ENCODE measurements at places on chromosomes 3 and 15. TPM values are rescaled to one million over a fixed set of nuclear protein-coding genes. Genes with fewer than 3 reads are reported as not detected.

DNA sequence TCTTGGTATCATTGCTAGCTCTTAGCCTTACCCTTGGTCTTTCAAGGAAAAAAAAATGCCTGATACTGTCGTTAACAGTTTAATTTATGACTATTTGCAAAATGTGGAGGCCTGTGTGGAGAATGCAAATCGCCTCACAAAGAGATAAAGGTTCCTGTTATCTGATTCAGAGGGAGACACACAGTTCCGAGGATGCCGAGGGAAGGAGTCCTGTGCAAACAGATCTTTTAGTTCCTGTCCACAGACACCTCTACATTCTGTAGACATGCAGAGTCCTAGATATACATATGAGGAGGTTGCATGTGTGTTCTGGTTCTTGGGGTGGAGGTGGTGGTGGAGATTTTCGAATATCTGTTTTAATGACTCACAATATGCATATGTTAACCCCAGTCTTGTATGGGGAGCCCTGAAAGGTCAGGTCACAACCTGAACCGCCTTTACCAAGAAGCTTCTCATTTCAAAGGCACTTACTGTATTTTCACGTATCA lies 5.7 kb downstream of the NR2F2 start:
- DNase-seq, result no peak

DNA sequence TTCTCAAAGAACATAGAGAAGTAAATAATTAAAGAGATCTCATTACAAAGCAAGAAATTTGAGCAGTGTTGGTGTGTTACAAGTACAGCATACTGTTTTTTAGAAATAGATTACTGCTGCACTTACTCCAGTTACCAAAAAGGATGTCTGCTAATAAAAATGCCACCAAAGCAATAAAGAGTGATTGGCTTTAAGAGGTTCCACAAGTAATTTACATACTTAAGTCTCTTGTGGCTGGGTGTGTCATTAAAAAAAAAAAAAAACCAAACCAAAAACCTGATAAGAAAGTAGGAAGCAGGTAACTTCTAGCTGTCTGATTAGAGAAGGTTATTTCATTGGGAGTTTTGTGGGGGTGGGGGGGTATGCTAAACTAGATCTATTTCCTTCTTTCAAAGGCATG lies 15.2 kb downstream of the RAB11A start:
- no peak for DNase-seq

DNA sequence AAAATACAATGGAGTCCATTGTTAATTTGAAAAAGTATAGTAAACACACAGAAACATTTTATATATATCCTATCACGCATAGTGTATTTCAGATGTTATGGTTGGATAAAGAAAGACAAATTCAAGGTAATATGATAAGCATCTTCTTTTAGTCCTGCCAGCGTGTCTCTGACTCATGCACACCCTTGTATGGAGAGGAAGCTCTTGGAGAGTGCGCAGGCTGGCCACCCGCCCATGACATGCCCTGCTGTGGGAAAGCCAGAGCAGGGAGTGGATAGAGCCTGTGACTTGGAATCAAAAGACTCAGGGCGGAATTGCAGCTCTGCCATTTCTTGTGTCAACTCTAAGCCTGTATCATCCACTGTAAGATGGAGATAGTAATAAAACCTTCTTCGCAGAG lies 23.0 kb upstream of the COPG1 start:
- no peak for DNase-seq

Gene CPOX
- total RNA-seq, result 66.3 TPM

GRCh38 chr15:43794269-43795037 lies 2.3 kb downstream of the SERF2 start:
- no peak for DNase-seq

DNA sequence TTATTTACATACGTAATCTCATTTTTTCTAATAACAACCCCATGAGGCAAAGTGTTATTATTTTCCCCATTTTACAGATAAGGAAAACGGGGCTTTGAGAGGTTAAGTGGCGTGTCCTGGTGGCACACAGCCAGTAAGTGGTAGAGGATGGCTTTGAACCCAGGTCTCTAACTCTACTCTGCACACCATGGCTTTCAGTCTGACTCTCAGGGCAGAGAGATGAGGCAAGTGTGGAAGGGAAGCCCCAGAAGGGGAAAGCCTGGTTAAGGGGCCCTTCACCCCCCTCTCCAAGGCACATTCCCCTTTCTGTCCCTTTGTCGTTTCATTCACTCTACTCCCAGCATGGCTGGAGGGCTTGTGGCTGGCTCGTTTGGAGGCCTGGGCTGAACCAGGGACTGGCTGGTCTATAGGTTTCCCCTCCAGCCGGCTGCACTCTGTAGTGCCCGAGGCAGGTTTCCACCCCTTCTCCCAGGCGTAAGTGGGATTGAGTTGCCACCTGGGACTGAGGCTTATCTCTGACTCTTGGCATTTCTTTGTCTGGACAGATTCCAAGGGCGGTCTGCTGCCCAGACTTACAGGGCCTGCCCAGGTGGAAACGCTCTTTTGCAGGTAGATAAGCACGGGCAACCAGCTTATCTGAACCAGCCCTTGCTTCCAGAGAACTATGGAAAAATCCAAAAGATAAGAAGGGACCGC lies 12.1 kb downstream of the SEMA4B start:
- no peak for DNase-seq

DNA sequence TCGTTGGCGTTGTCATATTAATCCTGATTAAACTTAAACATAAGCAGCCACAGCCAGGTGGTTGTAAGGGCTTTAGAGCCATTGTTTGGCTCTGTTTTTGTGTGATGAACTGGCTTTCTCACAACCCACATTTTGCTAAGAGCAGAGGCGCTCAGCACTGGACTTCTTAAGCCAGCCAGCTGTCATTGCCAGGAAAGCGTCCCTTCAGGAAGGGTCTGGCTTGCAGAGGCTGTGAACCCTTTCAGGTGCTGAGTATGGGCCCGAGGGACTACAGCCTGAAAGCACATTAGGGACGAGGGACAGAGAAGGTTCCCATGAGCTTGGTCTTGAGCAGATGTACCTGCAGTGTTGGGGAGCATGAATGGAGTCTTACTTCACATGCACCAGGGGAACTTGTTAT lies 112.3 kb downstream of the CHCHD6 start:
- DNase-seq, result no peak

- DNase-seq, result no peak
These were observed 1.9 kb upstream of the TMEM158 start for GRCh38 chr3:45227946-45228345.
